Effector CD8-positive, alpha-beta T cell (primary cell): ENCODE measurements at places on chromosomes 12 and 14.

GRCh38 chr14:49691031-49691430 lies 1.9 kb upstream of the KLHDC1 start:
- DNase-seq, result no peak

DNA sequence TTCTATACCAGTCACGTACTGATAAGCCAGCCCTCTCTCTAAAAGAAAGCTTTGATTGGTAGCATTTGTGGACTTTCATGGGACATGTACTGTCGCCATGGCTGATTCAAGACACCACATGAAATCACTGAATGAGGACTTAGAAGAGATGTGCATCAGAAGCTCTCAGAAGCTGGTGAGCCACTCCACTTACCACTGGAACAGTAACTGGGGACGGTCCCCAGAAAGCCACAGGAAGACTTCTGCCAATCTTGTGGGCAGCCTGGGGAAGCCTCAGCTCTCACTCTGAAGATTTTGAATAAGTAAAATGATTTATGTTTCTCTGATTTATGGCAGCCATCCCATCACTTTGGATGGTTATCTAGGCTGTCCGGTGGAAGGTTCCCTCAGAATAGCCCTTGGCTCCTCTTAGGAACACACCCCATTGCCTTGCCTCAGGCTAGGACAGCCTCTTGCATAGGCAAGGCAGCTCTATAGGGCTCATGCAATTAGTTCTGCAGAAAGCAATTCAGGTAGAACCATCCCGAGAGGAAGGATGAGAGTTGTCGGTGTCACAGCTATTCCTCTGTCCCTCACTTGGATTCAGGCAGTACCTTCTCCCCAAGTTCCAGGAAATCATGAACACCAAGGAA lies 9.8 kb downstream of the DHRS1 start:
- DNase-seq, result no peak

GRCh38 chr14:55065411-55065810 lies 14.0 kb downstream of the MAPK1IP1L start:
- DNase-seq, result no peak

- DNase-seq, result no peak
These were observed 351.3 kb downstream of the MED13L start for GRCh38 chr12:115926037-115926670.

- no peak for DNase-seq
These were observed 1057.5 kb downstream of the LRFN5 start for GRCh38 chr14:42664190-42664589.

DNA sequence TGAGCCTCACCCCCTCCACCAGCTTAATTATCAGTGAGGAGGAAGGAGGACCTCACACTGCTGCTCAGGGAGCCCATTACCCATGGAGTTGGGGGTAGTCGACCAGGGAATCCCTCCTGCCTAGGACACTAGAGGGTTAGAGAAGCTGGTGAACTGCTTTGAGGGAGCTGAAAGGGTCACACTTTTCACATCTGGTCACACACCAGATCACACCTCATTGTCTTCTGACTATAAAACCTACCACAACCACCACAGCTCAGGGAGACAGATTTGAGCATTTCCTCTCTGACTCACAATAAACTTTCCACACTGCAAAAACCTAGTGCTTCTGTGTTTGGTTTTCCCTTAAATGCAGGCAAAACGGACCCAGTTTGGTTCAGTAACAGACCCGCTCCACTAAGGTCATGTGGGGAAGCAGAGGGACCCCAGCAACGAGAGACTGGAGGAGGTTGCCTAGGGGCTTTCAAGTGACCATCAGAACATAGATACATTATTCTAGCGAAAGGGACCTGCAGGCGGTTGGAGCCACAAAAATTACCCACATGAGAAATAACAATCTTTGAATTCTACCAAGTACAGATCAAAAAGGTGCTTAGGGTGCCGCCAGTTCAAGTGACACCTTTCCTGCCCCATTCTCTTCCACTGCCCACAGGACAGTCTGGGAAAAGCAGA lies 151.4 kb upstream of the AVPR1A start:
- no peak for DNase-seq

DNA sequence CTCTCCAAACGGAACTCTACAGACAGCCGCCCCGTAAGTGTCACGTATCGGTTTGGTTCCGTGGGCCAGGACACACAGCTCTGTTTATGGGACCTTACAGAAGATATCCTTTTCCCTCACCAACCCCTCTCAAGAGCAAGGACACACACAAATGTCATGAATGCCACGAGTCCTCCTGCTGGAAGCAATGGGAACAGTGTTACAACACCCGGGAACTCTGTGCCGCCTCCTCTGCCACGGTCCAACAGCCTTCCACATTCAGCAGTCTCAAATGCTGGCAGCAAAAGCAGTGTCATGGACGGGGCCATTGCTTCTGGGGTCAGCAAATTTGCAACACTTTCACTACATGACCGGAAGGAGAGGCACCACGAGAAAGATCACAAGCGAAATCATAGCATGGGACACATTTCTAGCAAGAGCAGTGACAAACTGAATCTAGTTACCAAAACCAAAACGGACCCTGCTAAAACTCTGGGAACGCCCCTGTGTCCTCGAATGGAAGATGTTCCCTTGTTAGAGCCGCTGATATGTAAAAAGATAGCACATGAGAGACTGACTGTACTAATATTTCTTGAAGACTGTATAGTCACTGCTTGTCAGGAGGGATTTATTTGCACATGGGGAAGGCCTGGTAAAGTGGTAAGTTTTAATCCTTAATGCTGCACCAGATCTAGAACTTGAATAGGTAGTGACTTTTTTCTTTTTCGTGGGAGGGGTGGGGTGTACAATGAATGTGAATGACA lies 69.7 kb downstream of the WDR20 start:
- no peak for DNase-seq

GRCh38 chr12:130953771-130954543 lies at the start of gene ADGRD1:
Gene ADGRD1, plus strand, starts transcription at chr12:130953907. Its CDS starts 559 bp downstream, at chr12:130954466.
- no peak for DNase-seq

- no peak for DNase-seq
These were observed 187.1 kb downstream of the PIWIL1 start for GRCh38 chr12:130524759-130525158.

GRCh38 chr12:126447346-126447745 lies 1382.1 kb downstream of the AACS start:
- no peak for DNase-seq

GRCh38 chr14:56189307-56189706 lies 71.1 kb downstream of the PELI2 start:
- DNase-seq, result no peak

GRCh38 chr14:71231521-71232393 lies 324.5 kb downstream of the PCNX1 start:
- DNase-seq, result no peak

- DNase-seq, result no peak
These were observed 890.1 kb downstream of the GALC start for GRCh38 chr14:87102811-87103378.

- DNase-seq, result no peak
These were observed 247.0 kb downstream of the SLC41A2 start for GRCh38 chr12:104710940-104711689.

- no peak for DNase-seq
These were observed 4.3 kb downstream of the RNF212B start for GRCh38 chr14:23242076-23242475.

DNA sequence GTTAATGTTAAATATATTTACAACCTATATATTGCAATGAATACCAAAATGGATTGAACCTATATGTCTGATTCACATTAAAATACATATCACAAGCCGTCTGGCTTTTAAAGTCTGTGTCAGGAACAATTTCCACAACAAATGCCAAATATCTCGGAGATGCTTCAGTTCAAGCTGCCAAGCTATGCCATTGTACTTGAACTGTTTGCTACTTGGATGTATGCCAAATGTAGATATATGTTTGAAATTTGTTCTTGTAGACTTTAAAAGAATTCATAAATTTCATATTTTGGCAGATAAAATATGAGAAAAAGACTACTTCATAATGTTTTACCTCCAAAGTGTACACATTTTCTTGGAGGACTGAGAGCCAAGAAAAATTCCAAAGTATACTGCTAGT lies 37.0 kb downstream of the WASHC3 start:
- DNase-seq, result no peak

DNA sequence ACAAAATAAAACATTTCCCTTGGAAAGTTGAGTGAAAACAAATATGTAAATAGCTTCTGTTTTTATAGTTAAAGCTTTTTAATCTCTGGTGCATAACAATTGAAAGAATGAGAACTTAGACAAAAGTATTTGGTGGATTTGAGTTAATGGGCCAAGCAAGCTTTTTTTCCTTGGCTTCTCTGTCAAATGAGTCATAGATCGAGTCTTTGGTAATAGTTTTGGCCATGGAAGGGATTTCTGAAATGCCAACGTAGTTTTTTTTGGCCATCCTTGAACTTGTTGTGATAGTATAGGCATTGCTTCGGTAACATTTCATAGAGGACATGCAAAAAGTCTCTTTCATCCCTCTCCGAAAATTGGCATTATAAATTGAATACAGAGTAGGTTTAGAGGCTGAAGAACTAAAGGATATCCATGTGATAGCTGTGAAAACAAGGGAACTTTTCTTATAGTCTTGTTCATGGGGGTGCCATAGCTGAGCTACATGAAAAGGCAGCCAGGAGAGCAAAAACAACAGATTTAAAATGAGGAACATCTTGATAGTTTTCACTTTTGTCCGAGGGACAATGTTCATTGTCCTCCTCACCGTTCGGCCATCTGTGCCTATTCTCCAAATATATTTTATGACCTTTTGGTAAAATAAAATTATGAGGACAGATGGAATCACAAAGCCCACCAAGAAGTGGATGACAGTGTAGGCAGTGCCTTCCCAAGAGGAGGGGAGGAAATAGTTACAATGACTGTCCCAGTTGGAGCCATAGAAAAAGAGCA lies 34.7 kb downstream of the GPR19 start:
- no peak for DNase-seq

- no peak for DNase-seq
These were observed 4.1 kb downstream of the NINJ2 start for GRCh38 chr12:659090-659683.
